Myocyte (in vitro differentiated cells): ENCODE measurements at places on chromosomes 6 and 20. TPM values are rescaled to one million over a fixed set of nuclear protein-coding genes. Genes with fewer than 3 reads are reported as not detected.

Gene CST2
- total RNA-seq, result not detected in 2 replicates

Gene WFDC10B
- not detected in 2 replicates for total RNA-seq

Gene COL9A1
- not detected in 2 replicates for total RNA-seq

Gene TNFAIP3
- total RNA-seq, result 6.8 and 7.8 TPM in 2 replicates

Gene C6orf62
- 120 and 146 TPM in 2 replicates for total RNA-seq
